Germinal center (tissue), 1 donor: ENCODE measurements at places on chromosomes 16 and 17.

DNA sequence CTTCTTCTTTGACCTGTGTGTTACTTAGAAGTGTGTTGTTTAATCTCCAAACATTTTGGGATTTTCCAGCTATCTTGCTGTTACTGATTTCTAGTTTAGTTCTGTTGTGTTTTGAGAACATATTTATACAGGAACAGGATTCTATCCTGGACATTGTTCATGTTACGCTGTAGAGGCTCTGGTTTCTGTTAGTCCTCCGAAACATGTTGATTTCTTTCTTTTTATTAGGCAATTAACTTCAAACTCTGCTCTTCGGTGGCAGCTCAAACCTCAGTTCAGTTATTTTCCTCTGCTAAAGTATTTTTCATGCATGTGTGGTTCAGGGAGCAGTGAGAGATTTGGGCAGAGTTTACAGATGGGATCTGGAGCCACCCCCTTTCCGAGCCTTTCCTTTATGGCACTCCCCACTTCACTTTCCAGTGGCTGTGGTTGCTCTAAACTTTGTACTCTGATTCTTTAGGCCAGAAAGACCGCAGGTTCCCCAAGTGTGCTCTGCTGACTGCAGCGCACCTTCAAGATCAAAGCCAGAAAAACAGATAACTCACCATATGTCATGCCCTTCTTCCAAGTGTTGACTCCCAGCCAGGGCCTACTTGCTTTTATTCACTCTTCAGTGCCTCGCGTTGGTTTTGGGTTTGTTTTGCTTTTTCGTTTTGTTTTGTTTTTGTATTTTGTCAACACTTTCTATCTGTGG, 77.6 kb upstream of the KSR1 start:
- DNase-seq = no peak

GRCh38 chr16:78593352-78593751, 493.9 kb downstream of the WWOX start:
- DNase-seq = no peak

DNA sequence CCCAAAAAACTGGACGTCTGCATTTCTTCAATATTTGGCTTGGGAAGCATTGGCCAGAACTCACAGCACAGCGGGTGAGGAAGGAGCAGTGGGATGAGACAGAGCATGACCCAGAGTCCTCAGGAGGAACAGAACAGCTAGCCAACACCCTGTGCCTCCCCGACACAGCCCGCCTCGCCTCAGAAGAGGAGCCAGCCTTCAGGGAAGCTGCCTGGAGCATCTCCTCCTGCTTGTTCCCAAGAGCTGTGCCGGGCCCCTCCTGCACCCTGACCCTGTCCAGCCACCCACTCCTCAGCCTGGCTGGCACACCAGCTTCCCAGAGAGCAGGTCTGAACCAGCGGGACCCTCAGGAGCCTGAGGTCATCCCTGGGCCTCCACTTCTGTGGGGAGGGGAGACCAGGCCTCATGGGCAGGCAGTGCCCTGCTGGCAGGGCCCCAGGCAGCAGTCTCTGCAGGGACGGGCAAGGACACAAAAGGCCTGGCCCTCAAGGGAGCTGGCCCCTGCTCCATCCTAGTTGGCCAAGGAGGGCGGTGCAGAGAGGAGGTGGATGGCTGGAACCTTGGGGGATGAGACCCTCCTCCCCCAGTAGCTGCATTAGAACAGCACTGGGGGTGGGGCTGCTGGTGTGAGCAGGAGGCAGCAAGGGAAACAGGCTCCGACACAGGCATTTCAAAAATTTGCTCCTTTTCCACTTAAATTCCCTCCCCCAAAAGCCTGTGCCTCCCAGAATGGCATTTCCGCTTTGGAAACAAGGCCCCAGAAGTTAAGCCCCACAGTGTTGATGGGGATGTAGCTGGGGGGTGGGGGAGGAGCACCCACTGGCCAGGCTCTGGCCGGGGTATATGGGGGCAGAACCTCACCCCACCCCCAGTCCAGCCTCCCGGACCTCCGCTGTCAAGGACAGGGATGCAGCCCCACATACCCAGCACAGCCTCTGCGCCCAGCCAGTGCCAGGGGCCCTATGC, 1.8 kb upstream of the BCAR1 start:
- DNase-seq = no peak

GRCh38 chr16:2828876-2829430, 1.1 kb upstream of the ZG16B start:
- no peak for DNase-seq

DNA sequence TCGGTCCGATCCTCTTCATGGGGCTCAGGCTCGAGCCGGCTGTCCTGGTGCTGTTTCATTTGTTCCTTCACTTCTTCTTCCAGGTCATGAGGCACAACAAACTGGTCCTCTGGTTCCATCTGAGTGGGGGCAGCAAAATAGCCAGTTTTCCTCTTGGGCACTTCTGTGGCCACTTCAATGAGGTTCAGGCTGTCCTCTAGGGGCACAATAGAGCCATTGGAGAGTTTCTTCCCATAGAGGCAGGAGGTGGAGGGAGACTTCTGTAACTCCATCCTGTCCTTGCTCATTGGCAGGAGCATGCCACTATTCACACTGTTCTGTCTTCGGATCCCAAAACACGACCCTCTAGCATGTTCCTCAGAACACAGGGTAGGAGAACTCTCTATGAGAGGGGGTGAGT, 22.9 kb downstream of the MARVELD3 start:
- no peak for DNase-seq

DNA sequence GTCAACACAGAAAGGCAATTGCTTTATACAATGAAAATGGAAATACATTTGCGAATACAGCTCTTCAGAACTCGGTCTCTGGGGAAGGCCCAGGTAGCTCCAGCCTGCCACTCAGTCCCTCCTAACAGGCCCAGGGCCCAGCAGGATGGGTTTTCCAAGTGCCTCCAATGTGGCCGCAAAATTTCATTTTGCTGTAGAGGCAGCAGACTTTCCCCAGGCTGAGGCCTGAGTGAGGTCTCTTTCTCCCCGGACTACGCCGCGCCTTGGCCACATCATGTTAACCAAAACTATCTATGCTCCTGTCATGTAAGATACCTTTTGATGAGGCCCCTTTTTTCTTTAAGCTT, 606.0 kb upstream of the SALL1 start:
- no peak for DNase-seq

- DNase-seq = peak; percentile 85
Observed at GRCh38 chr16:89489040-89489897, 1.1 kb downstream of the ANKRD11 start.

GRCh38 chr17:38861399-38861843, 7.9 kb upstream of the RPL23 start:
- no peak for DNase-seq

GRCh38 chr16:77273-77806, 685 bp upstream of the MPG start:
- peak; percentile 62 for DNase-seq

GRCh38 chr16:22001591-22001990, 675 bp upstream of the PDZD9 start:
- DNase-seq = no peak

- no peak for DNase-seq
Observed at GRCh38 chr17:43356999-43357398, 41.8 kb upstream of the ARL4D start.

DNA sequence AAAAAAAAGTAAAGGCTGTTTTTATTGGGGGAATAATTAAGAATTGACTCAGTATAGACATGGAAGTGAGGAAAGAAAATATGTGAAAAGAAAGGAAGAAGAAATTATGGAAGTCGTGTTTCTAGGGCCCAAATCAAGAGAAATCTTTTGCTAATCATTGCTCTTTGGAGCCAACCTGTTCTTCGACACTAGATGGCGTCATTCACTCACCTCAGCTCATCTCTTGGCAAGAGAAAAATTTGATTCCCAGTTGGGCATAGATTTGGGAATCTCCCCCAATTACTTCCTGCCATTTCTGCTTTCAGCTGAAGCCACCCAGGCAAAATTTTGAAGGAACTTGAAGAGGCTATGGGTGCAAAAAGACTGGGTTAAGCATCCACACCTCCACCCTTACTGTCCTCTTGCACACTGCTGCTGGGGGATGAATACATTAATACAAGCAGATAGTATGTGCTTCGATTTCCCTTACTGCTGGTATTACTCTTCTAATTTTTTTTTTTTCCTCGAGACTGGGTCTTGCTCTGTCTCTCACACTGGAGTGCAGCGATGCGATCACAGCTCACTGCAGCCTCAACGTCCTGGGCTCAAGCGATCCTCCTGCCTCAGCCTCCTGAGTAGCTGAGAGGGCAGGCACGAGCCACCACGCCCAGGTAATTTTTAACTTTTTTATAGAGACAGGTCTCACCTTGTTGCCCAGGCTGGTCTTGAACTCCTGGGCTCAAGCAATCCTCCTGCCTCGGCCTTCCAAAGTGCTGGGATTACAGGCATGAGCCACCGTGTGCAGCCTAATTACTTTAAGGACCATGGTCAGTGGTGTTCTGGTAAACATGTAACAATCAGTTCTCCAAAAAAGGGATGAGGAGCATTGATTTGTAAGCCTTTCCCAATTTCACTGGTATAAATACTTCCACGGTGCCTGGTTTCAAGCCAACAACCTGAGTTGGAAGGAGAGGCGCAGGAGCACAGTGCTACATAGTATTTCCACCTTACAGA, 13.5 kb downstream of the PSMD7 start:
- peak; percentile 43 for DNase-seq

DNA sequence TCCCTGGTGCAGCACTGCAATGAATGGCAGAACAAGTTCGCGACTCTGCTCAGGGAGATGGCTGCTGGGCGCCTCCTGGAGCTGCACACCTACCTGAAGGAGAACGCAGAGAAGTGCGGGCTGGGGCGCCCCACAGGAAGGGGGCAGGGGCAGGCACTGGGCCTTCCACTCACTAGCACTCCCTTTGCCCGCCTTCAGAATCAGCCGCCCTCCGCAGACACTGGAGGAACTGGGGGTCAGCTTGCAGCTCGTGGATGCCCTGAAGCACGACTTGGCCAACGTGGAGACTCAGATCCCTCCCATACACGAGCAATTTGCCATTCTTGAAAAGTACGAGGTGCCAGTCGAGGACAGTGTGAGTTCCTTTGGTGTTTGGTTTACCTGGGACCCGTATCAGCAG, 46.4 kb downstream of the DNAH2 start:
- no peak for DNase-seq

DNA sequence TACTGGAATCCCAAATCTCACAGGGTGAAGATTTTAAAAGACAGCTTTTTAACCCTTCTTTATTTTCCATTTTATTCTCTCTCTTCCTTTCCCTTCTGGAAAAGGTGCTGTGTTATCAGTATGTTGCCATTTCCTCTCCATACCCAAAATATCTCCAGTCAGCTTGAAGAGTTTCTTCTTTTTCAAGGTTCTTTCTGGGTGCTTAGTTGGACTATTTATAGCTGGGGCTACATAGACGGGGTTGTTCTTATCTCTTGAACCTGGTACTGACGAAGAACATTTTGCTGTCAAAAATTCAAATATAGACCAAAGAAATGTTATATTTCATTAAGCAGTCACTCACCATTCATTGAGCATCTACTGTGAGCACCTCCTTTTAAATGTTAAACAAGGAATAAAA, 48.6 kb downstream of the IST1 start:
- no peak for DNase-seq
